Mesangial cell (primary cell): ENCODE measurements at places on chromosomes 4 and X. TPM values are rescaled to one million over a fixed set of nuclear protein-coding genes. Genes with fewer than 3 reads are reported as not detected.

Gene CACNA1F
- total RNA-seq = under 0.01 TPM in 1 of 2 replicates, not detected in the other

Gene UPF3B
- total RNA-seq = 0.76 and 0.98 TPM in 2 replicates

Gene CCKAR
- 0.33 TPM in 1 of 2 replicates, not detected in the other for total RNA-seq

Gene GSX2
- not detected in 2 replicates for total RNA-seq

Gene VCX3B
- total RNA-seq = not detected in 2 replicates

Gene SRD5A3
- total RNA-seq = 9.0 and 11.7 TPM in 2 replicates

Gene QDPR
- total RNA-seq = 15.3 and 17.0 TPM in 2 replicates

Gene STPG2
- total RNA-seq = 0.13 TPM in 1 of 2 replicates, not detected in the other

Gene ACE2
- not detected in 2 replicates for total RNA-seq

Gene INTS12
- 11.6 and 13.6 TPM in 2 replicates for total RNA-seq

Gene SYP
- 1.5 TPM in 1 of 2 replicates, not detected in the other for total RNA-seq

Gene NUP62CL
- 0.38 and 1.8 TPM in 2 replicates for total RNA-seq
